Left ventricle myocardium inferior (tissue), 1 donor: ENCODE measurements at places on chromosomes 4 and X. TPM values are rescaled to one million over a fixed set of nuclear protein-coding genes. Genes with fewer than 3 reads are reported as not detected.
A peak's percentile ranks its signal among the peaks of the same experiment; 100 is the strongest.

Gene VCX3A
- total RNA-seq: not detected

DNA sequence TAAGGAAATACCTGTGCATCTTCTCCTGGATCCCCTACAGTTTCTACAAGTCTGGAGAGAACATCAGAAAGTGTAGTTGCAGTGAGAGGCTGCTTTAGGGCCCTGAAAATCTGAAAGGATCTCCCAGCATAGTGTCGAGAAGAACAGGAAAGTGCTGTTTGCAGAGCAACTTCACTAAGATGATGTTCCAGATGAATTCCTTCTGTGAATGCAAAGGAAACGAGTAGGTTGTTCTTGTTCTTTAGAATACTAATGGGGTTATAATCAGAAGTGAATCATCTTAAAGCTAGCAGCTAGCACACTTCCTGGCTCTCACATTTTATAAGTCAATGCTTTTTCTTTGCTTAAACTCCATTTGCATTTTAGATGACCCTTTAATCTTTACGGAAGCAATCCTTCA, 53.7 kb downstream of the ZAR1 start:
- no peak for DNase-seq
- H3K4me1 ChIP-seq: peaks cover 6% of the 10 kb centered on the region
- no peaks in the 10 kb centered on the region for H3K27me3 ChIP-seq
- H3K4me3 ChIP-seq: no peak overlapping the region
- H3K36me3 ChIP-seq: peaks cover 97% of the 10 kb centered on the region
- H3K27ac ChIP-seq: no peak overlapping the region

Gene RNF128
- 0.36 TPM for total RNA-seq

DNA sequence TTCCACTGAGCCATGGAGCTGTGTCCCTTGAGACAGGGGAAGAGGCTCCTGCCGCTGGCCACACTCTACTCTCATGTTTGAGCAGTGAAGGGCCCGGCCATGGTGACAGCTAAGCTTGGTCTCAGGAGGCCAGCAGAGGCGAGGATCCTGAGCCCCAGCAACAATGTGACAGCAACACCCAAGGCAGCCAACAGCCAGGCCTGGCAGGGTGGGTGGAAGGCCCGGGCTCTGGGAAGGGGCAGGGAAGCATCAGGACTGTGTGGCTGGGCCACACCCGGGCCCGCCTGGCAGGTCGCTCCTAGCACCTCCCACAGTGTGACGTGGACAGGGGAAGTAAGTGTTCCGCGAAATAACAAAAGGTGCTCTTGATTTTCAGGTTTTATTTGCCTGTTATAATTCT, 24.8 kb downstream of the L1CAM start:
- no peaks in the 10 kb centered on the region for H3K36me3 ChIP-seq
- no peak overlapping the region for H3K27ac ChIP-seq
- no peak overlapping the region for H3K4me3 ChIP-seq
- H3K4me1 ChIP-seq: no peaks in the 10 kb centered on the region
- DNase-seq: no peak

GRCh38 chr4:60450054-60450453, 750.1 kb upstream of the ADGRL3 start:
- no peaks in the 10 kb centered on the region for H3K4me1 ChIP-seq
- H3K27me3 ChIP-seq: no peaks in the 10 kb centered on the region
- no peak overlapping the region for H3K27ac ChIP-seq
- H3K4me3 ChIP-seq: no peak overlapping the region
- no peaks in the 10 kb centered on the region for H3K36me3 ChIP-seq
- DNase-seq: no peak

- no peaks in the 10 kb centered on the region for H3K4me1 ChIP-seq
- no peak overlapping the region for H3K4me3 ChIP-seq
- no peaks in the 10 kb centered on the region for H3K27me3 ChIP-seq
- H3K27ac ChIP-seq: no peak overlapping the region
Measured at GRCh38 chr4:68909385-68909784, 42.2 kb downstream of the UGT2A3 start.

GRCh38 chr4:123996718-123997510, 600.3 kb downstream of the SPRY1 start:
- H3K36me3 ChIP-seq: no peaks in the 10 kb centered on the region
- H3K4me3 ChIP-seq: no peak overlapping the region
- H3K4me1 ChIP-seq: peaks cover 6% of the 10 kb centered on the region
- peak overlapping the region; percentile 39 for H3K27ac ChIP-seq
- no peaks in the 10 kb centered on the region for H3K27me3 ChIP-seq

DNA sequence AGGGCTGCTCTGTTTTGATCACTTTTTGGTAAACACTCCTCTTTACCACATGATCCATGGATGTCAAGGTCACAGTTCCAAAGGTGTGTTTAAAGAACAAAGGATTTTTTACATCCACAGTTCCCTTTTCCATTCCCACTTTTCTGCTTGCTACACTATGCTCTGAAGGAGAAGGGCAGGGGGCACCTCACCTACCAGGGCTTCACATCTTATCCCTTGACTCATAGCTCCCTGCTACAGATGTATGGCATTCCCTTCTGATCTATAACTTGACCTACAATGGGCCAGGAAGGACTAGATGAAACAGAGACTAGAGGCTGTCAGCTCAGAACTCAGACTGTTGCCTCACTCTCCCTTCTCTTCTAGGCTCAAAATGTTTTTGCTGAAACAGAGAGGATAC, 233.1 kb upstream of the RPS6KA3 start:
- no peak overlapping the region for H3K27ac ChIP-seq
- no peak for DNase-seq
- H3K4me3 ChIP-seq: no peak overlapping the region
- H3K36me3 ChIP-seq: no peaks in the 10 kb centered on the region
- no peaks in the 10 kb centered on the region for H3K4me1 ChIP-seq
